Activated CD8-positive, alpha-beta T cell treated with anti-CD3 and anti-CD28 coated beads, Interleukin-2, amount 10 ng/mL, durations not matched to agents 7 days and 5 days (primary cell): ENCODE measurements at places on chromosomes 16 and 17. TPM values are rescaled to one million over a fixed set of nuclear protein-coding genes. Genes with fewer than 3 reads are reported as not detected.

- H3K27me3 ChIP-seq, result peaks cover 7% of the 10 kb centered on the region
- no peaks in the 10 kb centered on the region for H3K36me3 ChIP-seq
- H3K4me1 ChIP-seq, result no peaks in the 10 kb centered on the region
- H3K4me3 ChIP-seq, result no peak overlapping the region
Measured at GRCh38 chr16:66324815-66325515, 41.5 kb upstream of the CDH5 start.

DNA sequence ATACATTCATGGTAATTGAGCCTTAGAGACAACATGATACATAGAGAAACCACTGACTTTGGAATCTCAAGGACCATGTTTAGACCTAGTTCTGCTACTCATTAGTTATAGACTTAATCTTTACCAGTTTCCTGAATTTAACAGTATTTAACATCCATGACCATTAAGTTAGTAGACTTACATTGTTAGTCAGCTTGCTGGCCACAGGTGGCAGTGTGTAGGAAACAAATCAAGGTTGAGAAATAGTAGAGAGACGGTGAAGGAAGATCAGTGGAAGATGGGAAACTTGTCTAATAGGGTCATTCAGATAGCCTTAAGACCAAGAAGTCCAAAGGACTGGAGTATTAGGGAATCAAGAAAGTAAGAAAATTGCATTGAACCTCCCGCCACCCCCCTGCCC lies 31.0 kb downstream of the OMG start:
- H3K36me3 ChIP-seq, result peaks cover 4% of the 10 kb centered on the region
- no peak overlapping the region for H3K27ac ChIP-seq
- DNase-seq, result no peak
- H3K4me1 ChIP-seq, result no peaks in the 10 kb centered on the region
- H3K27me3 ChIP-seq, result no peaks in the 10 kb centered on the region
- H3K4me3 ChIP-seq, result no peak overlapping the region

DNA sequence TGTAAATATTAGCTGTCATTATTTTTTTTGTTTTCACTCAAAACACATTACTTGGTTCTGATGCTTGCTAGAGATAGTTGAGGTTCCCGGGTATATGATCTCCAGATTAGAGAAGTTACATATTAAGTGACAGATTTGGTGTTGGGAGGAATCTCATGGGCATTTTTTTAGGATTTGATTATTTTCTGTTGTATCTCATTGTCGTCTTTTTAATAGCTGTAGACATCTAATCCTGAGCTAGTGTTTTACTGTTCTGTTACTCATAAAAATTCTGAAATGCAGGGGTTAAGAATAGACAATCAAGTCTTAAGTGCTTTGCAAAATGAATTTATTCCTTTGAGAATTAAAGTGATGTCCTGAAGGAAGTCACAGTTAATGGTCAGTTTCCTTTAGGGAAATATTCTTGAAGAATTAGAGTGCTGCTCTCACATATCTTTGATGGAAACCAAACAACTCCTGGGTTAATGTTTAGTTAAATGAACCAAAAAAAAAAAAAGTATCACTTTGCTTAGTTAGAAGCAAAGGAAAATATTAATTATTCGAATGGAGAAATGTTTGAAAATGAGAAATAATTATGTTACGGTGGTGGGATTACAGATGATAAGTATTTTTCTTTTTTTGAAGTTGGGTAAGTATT lies 251.7 kb upstream of the CACNG5 start:
- H3K27ac ChIP-seq, result no peak overlapping the region
- no peak overlapping the region for H3K4me3 ChIP-seq
- DNase-seq, result no peak
- H3K27me3 ChIP-seq, result no peaks in the 10 kb centered on the region
- H3K4me1 ChIP-seq, result peaks cover 13% of the 10 kb centered on the region

EARS2 gene
- 16.3 TPM for total RNA-seq

WNK4 gene
- total RNA-seq, result 0.66 TPM
